GM03348 (cell line): ENCODE measurements at places on chromosomes 5 and 9.

- no peak for DNase-seq
Measured at GRCh38 chr9:136196404-136197083, 8.4 kb downstream of the LHX3 start.

GRCh38 chr5:44495280-44495679 is 106.1 kb upstream of the FGF10 start:
- no peak for DNase-seq

DNA sequence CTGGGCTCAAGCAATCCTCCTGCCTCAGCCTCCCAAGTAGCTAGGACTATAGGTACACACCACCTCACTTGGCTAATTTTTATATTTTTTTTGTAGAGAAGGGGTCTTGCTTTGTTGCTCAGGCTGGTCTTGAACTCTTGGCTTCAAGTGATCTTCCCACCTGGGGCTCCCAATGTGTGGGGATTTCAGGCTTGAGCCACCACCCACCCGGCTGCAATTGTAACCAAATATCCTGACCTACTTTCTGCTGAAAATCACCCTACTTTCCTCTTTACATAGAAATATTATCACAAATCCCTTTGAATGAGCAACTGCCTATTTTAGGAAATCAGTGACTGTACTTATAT is 59.6 kb upstream of the ZNF608 start:
- no peak for DNase-seq

GRCh38 chr5:76194340-76194739 is 111.2 kb downstream of the SV2C start:
- DNase-seq: no peak

DNA sequence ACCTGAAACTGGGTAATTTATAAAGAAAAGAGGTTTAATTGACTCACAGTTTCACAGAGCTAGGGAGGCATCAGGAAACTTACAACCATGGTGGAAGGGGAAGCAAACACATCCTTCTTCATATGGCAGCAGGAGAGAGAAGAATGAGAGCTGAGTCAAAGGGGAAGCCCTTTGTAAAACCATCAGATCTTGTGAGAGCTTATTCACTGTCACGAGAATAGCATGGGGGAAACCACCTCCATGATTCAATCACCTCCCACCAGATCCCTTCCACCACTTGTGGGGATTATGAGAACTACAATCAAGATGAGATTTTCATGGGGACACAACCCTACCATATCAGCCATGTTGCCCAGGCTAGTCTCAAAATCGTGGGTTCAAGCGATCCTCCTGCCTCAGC is 143.4 kb downstream of the FGF18 start:
- no peak for DNase-seq
